ENCODE measurements at places on chromosomes 5 and 9.

DNA sequence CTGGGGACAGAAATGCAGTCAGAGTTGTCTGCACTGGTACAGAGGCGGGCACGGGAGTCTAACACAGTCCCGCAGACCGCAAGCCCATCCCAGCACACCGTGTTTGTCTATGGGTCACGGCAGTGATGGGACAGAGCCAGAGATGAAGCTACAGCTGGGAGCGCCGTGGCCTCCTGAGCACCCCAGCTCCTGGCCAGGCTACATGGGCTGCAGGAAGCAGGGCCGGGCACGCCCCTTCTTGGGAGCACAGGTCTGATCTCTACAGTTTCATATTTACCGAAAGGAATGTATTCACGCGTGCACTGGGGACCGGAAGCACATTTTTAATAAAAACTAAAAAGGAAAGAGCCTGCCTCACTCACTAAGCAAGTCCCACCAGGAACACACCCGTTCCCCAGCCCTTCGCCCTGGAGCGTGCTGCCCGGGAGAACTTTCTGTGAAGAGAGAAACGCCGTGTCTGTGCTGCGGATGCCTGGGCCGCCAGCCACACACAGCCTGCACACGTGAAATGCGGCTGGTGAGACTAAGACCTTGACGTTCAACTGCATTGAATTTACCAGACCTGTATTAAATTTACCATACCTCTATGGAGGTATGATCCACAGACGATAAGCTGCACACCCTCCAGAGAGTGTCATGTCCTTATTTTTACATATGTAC is 81.1 kb downstream of the VAV2 start:
- no peak for DNase-seq

DNA sequence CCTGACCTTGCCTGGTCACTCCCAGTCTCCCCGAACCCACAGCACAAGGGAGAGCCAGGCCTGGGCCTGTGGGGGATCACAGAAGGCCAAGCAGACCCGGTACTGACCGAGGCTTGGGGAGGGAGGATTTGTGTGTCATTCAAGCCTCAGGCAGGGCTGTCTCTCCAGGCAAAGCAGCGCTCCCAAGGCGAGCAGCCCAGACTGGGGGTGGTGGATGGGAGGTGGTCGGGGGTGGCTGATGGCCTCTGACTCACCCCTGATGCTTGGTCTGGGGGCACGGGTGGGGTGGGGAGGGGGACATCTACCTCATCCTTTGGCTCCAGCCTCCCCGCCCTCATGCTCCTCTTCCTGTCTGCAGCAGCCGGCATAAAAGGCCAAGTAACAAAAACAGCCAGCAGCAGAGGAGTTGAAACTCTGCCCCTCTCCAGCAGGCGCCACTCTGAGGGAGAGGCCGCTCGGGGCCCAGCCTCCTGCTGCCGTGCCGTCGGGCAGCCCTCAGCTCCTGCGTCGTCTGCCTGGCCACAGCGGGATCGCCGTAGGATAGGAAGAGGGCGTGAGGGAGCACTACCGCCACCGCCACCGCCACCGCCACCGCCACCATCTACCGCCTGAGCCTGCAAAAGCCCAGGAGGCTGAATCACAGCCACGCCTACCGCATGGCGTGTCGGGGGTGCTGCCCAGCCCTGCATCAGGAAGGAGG is 166.0 kb downstream of the OLFM1 start:
- DNase-seq = no peak

GRCh38 chr9:1747417-1747967 is 267.7 kb upstream of the SMARCA2 start:
- DNase-seq = no peak

DNA sequence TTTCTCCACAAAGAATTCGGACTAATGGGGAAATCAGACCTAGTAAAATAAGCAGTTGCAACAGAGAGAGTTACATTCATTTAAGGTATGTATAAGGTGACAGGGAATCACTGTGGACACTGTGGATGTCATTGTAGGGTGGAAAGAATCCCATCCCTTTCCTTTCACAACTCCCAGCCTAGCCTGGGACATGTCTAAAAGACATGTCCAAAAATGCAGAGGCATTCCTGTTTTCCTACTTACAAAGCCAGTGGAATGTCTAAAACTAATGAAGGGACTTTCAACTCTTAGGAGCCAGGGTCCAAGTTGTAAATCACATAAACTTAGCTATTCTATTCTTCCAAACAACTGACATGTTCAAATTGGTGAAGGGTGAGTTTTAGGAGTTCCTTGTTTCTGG is 511.0 kb downstream of the PRELID2 start:
- no peak for DNase-seq

DNA sequence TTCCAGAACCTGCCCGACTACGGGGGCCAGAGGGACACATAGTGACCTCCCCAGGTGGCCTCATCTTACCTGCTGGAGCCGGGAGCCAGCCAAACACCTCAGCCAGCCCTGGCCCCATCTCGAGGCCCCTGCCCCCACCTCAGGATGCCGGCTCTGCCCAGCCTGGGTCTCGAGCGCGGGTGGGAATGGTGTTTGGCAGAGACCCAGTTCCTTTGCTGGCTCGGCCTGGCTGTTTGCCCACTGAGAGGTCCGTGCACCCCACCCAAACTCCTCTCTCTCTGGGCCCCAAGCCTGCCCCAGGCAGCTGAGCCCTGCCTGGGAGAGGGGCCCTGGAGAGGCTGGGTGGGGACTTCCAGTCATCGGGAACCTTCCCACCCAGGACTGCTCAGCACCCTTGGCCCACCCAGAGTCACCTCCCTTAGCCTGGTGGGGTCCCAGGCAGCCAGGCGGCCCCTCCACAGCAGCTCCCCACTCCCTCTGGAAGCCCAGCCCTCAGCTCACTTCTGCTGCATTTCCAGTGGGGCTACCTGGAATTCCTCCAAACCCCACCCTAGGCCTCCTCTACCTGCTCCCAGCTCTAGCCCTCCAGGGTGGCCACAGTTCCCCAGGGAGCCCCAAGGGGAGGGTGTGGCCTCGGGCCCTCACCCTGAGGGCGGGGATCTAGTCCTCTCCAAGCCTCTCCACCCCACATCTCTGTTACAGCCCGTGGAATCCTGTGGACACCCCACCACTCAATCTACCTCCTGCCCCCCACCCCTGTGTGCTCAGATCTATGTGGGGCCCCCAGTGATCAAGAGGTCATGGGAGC is 42.4 kb upstream of the UBAC1 start:
- no peak for DNase-seq

DNA sequence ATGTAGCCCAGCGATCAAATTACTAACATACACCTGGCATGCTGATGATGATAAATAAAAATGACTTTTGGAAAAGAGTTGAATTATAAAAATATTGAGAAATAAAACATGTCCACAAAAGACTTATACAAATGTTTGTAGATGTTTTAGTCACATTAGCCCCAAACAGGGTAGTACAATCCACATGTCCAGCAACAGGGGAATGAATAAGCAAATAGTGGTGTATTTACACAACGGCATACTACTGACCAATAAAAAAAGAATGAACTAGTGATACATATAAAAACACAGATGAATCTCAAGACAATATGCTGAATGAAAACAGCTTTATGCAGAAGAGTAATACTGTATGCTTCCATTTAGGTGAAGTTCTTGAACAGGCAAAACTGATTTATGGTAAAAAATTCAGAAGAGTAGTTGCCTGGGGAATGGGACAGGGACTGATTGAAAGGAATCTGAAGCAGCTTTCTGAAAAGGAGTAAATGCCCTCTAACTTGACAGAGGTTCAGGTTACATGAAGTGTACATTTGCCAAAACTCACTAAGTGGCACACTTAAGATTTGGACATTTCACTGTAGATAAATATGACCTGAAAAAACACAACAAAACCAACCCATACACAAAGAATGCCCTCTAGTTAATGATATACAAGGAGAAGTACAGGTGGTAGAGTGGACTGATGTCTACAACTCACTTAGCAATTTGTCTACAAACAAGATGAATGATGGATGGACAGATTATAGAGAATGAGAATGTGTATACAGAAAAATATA is 35.4 kb downstream of the ACTL7A start:
- DNase-seq = no peak

DNA sequence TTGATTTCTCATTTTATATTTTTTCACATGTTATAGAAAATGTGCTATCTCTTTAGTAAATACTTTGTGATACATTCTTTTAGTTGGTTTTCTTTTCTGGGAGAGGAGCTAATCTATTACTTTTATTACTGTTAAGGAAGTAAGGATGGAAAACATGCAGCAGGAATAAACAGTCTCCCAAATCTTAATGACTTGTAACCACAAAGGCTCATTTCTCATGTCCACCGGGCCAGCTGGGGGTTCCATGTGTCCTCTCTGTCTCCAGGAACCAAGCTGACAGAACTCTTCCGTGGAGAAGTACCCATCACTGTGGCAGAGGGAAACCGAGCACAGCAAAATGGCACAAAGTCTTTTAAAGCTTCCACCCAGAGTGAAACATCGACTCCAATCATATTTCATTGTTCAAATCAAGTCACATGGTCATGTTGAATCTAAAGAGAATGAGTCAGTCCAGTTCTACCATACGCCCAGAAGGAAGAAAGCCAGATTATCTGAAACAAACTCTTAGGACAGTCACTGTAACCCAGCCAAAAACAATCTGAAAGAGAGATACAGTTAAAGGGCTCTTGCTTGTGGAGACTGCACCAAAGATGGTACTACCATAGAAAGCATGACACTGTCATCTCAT is 97.1 kb upstream of the CDH6 start:
- no peak for DNase-seq

GRCh38 chr5:132411304-132412013 is 41.9 kb downstream of the SLC22A5 start:
- DNase-seq = peak; percentile 32

DNA sequence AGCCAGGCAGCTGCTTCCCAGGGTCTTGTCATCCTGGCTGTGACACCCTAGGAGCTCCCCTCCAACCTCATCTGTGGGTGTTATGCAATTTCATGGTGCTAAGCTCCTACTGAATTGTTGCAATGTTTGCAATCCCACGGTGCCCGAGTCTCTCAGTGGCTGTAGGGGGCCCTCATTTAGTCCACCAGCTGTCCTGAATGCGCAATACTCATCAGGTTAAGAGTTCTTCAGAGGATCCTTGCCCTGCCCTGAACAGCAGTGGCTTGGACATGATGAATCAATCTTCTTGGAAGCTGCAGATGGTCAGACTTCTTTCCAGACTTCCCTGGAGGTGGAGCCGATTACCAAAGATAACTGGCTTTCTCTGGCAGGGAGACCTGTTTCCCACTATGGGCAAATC is 584.1 kb downstream of the CCDC171 start:
- no peak for DNase-seq

GRCh38 chr9:79489261-79490000 is 82.3 kb upstream of the TLE4 start:
- no peak for DNase-seq

DNA sequence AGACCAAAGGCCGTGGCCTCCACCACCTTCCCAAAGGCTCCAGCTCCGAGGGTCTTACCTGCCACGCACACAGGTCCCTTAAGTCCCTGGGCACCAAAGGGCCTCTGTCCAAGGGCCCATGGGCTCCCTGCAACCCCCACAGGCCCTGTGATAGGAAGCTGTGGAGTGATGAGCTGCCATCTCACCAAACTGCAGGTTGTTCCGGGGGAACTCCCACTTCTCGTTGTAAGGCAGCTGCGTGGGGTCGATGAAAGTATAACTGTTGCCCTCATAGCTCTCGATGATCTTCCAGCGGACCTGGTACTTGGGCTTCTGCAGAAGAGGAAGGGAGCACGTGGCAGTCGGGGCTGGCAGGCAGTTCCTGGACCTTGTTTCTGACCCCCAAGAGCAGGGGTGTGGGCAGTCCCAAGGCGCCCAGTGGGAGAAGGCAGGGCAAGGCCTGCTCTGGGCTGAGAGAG is 24.8 kb downstream of the CSF1R start:
- no peak for DNase-seq

DNA sequence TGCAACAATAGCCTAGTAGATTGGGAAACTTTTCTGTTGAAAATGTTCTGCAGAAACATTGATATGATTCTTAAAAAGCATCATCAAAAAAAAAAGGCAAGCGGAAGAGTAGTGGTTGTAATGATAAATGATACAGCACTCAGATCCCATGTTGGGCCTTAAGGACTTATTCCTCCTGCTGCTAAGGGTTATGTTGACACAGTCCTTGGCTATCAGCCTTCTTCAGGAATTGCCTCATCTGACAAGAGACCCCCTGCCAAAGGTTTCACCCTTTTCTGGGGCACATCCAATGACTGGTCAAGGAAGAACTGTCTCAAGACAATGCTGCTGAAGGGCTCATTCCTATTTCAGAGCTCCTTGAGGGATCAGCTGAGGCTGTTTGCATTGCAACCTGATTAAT is 44.3 kb upstream of the MAMDC2 start:
- DNase-seq = no peak

Data from activated CD4-positive, CD25-positive, alpha-beta regulatory T cell (primary cell).